HCT116 (cell line): ENCODE measurements at places on chromosomes 11 and 22. TPM values are rescaled to one million over a fixed set of nuclear protein-coding genes. Genes with fewer than 3 reads are reported as not detected.

C11orf65 gene
- total RNA-seq: 1.3 TPM

FAM180B gene
- total RNA-seq: not detected

DNA sequence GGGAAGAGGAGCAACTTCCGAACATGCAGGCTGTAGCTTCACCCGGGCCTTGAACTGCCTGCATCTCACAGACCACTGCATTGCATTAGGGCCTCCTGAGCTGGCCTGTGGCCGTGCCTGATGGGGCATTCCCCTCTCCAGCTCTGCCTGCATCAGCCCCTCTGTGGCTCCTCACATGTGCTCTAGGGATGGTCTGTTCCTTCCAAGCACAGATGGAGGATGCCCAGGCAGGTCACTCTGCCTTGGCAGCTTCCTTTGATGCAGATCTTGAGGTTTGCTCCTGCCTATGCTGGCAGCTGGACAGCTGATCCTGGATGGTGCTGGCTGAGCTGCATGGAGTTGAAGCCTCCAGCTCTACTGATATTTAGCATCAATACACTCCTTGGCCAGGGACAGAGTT is 28.5 kb downstream of the AMPD3 start:
- no peak for DNase-seq
- H3K4me3 ChIP-seq: no peak overlapping the region
- no peaks in the 10 kb centered on the region for H3K27me3 ChIP-seq
- no peak overlapping the region for H3K27ac ChIP-seq

DNA sequence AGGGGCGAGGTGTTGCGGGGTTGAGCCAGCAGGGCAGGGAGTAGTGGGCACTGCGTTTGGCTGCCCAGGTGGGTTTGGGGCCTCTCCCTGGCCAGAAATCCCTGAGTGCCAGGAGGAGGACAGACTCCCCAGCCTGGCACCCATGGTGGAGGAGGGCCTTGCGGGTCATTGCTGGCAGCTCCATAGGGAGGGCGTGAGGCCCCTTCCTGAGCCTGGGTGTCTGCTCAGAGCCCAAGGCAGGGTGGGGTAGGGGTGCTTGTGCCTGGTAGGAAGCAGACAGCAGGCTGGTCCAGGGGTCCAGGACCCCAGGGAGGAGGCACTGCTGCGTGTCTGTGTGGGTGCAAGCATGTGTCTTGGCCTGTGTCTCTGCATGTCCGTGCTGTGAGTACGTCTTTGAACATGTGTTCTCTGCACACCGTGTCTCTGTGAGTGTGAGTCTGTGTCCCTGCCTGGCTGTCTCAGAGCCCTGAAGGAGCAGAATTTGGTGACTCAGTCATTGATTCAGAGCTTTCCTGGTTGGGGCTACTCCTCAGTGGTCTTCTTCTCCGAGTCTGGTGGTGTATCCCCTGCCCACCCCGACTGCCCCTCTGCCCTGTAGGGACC is 3.9 kb downstream of the TSPAN4 start:
- no peaks in the 10 kb centered on the region for H3K27me3 ChIP-seq
- no peaks in the 10 kb centered on the region; the same call in 1 of the 2 replicates for H3K36me3 ChIP-seq
- peak overlapping the region; percentile 8; the same call in 1 of the 2 replicates for H3K27ac ChIP-seq

DNA sequence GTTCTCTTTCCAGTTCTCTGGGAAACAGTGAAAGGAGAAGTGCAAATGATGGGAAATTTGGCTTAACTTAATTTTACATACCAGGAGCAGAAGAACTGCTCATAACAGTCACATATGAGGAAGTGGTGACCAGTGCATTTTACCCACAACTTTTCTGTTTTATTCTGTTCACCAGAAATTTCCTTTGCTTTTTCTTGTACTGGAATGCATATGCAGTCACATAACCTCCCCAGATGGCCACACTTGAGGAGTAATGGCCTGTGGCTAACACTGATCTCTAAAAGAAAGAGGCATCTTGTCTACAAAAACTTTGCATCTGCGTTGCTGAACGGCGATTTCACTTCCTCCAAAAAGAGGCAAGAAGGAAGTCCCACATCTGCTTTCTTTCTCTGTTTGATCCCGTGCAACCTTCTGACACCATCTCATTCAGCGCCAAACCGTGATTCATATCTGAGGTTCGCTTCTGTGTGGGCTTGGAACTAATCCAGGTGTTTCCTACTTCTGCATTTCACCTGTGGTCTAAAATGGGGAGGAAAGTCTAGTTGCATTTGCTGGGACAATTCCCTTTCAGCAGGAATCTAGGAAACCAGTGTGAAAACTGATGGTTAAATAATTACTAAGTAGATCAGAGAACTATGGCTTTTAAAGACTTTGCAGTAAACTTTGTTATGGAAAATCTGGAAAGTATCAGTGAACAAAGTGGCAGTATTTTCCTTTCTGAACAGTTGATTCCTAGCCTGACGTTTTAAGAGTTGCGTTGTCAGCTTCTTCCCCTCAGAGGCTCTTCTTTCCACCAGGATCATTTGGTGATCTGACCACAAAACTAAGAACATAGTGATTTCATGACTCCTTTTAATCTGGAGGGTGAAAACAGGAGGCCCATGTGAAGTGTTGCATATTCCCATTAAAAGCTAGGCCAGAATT is 4.2 kb upstream of the MPEG1 start:
- no peaks in the 10 kb centered on the region for H3K36me3 ChIP-seq
- 0 out of 2 replicates have a peak, but pooled peaks cover 4% of the 10 kb centered on the region for H3K27me3 ChIP-seq
- H3K27ac ChIP-seq: no peak overlapping the region
- no peaks in the 10 kb centered on the region for H3K4me1 ChIP-seq
- H3K4me3 ChIP-seq: no peak overlapping the region

- no peak for DNase-seq
- peaks cover 14% of the 10 kb centered on the region for H3K4me1 ChIP-seq
- no peak overlapping the region for H3K27ac ChIP-seq
Measured at GRCh38 chr11:68998390-68998911, 14.6 kb downstream of the MRGPRF start.
